ENCODE measurements at places on chromosomes 6 and 20.

- DNase-seq, result no peak
These were observed 78.1 kb downstream of the PPP1R3G start for GRCh38 chr6:5163247-5163646.

- peak; percentile 39 for DNase-seq
These were observed 31.6 kb upstream of the LY86 start for GRCh38 chr6:6556738-6557503.

DNA sequence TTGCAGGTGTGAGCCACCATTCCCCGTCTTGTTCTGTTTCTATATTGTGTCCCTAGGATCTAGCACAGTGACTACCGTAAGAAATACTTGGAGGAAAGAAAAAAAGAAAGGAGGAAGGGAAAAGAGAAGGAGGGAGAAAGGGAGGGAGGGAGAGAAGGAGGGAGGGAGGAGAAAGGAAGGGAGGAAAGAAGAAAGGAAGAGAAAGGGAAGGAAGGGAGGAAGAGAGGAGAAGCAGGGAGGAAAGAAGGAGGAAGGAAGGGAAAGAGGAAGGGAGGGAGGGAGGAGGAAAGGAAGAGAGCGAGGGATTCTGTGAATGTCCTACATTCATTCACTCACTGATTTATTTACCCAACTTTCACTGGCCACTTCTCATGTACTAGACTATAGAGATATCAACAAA, 178.4 kb downstream of the MAFB start:
- DNase-seq, result no peak

DNA sequence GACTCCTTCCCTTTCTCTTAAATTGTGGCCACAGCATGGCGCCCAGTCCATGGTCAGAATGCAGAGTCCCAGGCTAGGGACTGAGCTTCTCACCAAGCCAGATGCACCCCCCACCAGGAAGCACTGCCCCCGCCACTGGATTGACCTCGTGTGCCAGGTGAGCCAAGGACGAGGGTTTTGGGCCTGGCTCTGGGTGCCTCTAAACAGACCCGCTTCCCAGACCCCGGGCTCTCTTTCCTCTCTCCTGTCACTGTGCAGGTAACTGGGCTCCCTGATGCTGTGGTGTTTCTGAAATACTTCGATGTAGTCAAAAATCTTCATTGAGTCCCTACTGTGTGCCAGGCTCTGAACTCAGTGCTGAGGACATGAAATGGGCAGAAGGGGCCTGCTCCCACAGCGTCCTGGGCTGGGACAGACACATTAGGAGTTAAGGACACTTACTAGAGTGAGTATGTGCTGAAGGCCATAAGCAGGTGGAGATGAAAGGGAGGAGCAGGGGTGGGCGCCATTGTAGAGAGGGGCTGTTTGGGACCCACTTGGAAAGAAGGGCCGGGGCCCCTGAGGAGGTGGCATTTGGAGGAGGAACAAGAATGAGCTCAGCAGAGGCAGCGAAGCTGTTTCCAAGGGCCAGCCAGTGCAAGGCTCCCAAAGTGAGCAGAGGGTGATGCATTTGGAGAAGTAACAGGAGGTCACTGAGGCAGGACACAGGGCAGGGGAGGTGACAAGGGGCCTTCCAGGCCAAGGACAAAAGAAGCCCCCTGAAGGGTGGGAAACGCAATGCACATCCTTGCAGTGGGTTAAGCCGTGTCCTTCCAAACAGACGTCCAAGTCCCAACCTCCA, 217.1 kb downstream of the ANKRD60 start:
- DNase-seq, result no peak

- DNase-seq, result no peak
These were observed 174.2 kb upstream of the THBS2 start for GRCh38 chr6:169427856-169428255.

GRCh38 chr6:136604328-136604825, 54.2 kb upstream of the MAP7 start:
- no peak for DNase-seq

DNA sequence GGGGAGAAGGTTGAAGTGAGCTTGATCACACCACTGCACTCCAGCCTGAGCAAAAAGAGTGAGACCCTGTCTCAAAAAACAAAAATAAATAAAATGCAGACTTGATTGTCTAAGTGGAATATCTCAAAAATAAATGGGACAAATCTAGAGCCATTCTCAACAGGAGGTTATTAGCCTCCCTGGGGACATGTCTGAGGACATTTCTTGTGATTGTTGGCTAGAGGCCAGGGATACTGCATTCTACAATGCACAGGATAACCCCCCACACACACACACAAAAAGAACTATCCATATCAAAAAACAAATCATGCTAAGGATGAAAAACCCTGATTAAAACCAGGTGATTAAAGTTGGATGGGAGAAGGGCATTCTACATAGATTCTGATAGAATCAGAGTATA, 37.5 kb downstream of the FAM217A start:
- no peak for DNase-seq

GRCh38 chr20:25046181-25046641, 11.7 kb downstream of the ACSS1 start:
- no peak for DNase-seq
